ENCODE measurements at places on chromosomes 3 and 15. TPM values are rescaled to one million over a fixed set of nuclear protein-coding genes. Genes with fewer than 3 reads are reported as not detected.

- DNase-seq = no peak
Measured at GRCh38 chr3:77686560-77686959, 646.7 kb downstream of the ROBO2 start.

Gene ETV5
- total RNA-seq = 15.4 TPM

GRCh38 chr3:53592862-53593261 is 98.5 kb downstream of the CACNA1D start:
- no peak for DNase-seq

DNA sequence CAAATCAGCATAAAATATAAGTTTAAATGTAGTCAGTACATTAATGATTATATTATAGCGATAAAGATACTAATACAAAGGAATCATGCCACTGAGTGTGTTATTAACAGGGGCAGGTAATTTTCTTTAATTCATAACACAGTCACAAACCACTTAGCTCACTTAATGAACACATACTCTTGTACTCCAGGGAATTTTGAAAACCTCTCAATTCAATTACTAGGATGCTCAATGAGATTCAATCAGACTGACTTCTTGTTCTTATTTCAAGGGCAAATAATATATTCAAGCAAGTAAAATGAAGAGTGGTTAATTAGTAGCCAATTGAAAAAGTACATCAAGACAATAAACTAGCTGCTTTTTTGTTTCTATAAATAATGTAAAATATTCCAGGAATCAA is 5.8 kb upstream of the SUCNR1 start:
- DNase-seq = no peak
